Upper lobe of left lung (tissue), 6 donors: ENCODE measurements at places on chromosomes 16 and 17.

DNA sequence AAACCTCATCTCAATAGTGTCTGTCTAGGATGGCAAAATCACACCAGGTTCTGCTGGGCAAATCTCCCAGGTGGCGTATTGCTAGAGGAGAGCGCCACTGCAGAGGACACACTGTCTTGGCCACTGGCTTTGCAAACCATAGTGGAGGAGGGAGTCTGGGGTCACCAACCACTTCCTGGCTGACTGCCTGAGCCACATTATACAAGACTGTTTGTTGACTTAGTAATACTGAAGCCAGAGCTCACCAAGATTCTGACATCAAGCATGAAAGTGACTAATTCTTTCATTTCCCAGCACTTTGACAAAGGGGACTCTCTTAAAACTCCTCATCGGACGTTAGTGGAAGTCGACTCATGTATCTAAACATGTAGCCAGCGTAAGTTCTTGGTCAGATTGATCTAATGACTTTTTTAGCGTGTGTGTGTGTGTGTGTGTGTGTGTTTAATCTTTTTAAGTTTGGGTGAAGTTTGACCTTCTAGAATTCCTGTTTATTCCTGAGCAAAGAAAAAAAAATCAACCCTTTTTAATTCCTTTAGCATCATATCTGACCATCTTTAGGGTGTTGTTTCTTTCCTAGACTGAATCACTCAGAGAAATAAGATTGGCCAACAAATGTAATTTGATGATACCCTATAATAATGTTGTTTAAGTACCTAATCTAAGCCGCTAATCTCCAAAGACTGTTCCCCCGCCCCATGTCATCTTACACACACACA lies 13.7 kb downstream of the PITPNC1 start:
- no peak for DNase-seq

- no peak for DNase-seq
Measured at GRCh38 chr17:69428252-69428980, 13.9 kb downstream of the MAP2K6 start.

DNA sequence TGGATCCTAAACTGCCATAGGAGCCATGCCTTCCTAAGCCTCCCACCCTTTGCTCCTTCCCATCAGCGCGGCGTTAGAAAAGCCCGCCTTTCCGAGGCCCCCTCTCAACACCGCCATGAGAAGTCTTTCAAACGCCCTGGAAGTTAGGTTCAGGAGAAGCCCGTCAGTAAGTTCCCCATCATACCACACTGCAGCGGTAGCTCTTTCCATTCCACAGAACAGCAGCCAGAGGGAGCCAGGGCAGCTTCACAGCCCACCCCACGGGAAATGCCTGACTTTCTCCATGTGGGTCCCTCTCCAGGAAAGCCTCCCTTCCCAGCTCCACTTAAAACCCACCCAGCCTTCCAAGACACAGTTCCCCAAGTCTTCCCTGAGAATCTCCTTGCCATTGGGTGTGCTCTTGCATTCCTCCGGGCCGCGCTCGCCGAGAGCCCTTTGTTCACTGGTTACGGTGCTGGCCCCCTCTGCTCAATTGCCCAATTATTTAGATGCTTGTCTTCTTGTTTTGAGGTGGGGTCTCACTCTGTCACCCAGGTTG lies 28.7 kb downstream of the KIAA0513 start:
- no peak for DNase-seq

- no peak for DNase-seq
Measured at GRCh38 chr17:77628035-77628434, 330.5 kb upstream of the TNRC6C start.

GRCh38 chr17:50626037-50626574 lies 8.6 kb upstream of the ABCC3 start:
- peak; percentile 67 for DNase-seq

GRCh38 chr17:73187203-73187769 lies 5.6 kb upstream of the COG1 start:
- no peak for DNase-seq

- no peak for DNase-seq
Measured at GRCh38 chr16:71676236-71676635, 48.3 kb downstream of the PHLPP2 start.

DNA sequence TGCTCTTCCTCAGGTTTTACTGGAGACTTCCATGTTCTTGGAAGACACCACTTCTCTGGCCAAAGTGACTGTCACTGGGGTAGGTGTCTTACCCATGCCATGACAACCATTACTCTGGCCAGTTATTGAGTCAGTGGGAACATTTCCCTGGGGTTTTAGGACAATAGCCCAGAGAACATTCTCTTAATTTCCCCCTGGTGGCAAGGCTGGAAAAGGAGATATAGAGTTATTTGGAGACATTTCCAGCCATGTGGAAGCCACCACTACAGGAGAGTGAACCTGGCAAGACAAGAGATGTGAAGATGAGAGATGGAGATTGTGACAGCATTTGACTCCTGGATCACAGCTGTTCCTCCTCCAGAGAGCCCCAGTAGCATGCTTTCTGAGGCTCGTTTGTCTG lies 106.2 kb downstream of the CDK5R1 start:
- no peak for DNase-seq

- no peak for DNase-seq
Measured at GRCh38 chr17:28908640-28909167, 5.8 kb upstream of the DHRS13 start.

DNA sequence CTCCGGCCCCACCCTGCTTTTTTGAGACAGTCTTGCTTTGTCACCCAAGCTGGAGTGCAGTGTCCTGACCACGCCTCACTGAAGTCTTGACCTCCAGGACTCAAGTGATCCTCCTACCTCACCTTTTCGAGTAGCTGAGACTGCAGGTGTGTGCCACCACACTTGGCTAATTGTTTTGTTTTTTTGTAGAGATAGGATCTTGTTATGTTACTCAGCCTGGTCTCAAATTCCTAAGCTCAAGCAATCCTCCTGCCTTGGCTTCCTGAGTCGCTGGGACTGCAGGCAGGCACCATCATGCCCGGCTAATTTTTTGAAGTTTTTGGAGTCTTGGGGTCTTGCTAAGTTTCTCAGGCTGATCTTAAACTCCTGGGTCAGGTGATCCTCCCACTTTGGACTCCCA lies 206.7 kb downstream of the SHISA9 start:
- DNase-seq = no peak
